ENCODE measurements at places on chromosomes 16 and 17. TPM values are rescaled to one million over a fixed set of nuclear protein-coding genes. Genes with fewer than 3 reads are reported as not detected.

GRCh38 chr17:278055-278675, 74.4 kb downstream of the RPH3AL start:
- no peak for DNase-seq

- no peak for DNase-seq
Observed at GRCh38 chr17:3873862-3874261, 19.0 kb downstream of the CAMKK1 start.

- DNase-seq: no peak
Observed at GRCh38 chr17:70109497-70109896, 34.5 kb downstream of the KCNJ16 start.

DNA sequence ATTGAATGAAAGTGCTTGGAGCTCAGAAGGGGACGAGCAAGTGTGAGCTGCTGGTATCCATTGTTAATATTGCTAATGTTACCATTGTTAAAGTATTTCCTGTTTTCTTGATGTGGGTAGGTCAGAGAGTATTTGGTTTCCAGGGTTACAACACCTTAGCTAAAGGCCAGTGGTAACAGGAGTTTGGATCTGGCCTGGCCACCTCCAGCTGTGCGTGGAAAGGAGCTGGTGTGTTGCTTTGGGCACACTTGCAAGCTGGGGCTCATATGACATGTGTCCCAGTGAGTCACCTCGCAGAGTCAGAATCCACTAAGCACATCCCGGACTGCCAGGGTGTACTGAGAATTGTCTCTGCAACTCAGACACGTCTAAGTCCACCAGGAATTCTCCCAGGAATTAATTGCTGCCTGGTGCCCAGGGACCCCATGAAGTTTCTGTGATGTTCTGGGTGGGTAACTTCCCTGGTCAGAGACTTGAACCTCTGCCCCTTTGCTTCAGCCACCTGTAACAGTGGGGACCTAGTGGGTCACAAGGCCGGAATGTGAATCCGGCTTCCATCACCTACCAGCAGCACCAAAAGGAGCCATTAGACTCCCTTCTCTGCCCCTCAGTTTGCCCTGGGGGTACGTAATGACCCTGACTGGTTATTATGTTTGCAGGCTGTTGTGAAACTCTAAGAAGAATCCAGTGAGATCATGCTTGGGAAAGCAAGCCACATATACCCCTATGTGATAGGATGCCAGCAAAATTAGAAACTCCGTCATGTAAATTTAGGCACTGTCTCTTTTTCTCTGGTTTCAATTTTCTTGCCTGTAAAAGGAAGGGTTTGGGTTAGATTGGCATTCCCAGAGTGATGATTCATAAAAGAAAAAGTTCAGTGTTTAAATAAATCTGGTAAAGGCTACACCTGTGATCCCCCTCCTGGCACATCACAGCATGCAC, 12.8 kb downstream of the SLC6A2 start:
- no peak for DNase-seq

- DNase-seq: no peak
Observed at GRCh38 chr17:58541249-58541648, 26.8 kb upstream of the MTMR4 start.

DNA sequence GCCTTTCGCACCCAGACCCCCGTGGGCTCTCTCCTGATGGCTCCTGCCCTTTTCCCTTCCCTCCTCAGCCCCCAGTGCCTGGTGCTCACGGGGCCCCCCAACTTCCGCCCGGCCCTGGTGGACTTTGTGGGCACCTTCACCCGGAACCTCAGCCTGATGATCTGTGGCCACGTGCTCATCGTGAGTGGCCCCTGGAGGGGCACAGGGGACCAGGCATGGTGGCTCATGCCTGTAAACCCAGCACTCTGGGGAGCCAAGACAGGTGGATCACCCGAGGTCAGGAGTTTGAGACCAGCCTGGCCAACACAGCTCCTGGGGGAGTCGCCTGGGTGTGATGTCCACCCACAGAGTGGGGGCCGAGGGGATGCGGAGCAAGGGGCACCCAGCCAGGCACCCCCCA, 21.3 kb downstream of the SLC12A3 start:
- DNase-seq: no peak

DNA sequence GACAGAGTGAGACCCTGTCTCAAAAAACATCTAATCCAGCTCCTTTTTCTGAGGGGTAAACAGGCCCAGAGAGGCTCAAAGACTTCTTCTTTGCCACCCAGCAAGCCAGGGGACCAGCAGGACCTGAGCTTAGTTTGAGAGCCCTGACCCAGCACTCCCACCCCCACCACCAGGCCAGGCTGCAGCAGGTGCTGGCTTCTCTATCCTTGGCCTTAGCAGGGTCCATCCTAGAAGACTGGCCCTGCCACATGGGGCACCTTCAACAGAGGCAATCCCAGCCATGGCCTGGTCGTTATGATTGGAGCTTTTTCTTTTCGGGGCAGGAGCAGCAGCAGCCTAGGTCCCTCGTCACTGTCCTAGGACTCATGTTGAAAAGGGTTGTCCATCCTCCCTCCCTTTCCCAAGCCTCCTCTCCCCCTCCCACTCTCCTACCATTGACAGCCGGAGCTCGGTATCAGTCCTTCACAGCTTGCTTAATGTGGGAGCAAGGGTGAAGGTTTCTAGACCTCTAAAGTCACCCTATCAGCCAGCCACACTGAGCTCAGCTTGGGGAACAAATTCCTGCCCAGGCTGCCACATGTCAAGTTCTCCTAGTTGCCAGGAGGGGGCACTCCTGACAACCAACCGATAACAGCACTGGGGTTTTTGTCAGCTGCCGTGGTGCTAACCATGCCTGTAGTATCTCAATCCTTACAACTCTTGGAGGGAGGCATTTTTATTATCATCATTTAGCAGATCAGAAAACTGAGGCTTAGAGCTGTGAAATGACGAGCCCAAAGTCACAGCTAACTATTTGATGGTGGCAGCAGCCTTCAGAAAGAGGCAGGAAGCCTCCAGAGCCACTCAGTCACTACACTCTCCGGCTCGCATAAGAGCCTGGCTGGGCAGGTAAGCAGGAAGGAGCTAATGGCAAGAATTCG, 11.2 kb downstream of the MRPL27 start:
- no peak for DNase-seq

DNA sequence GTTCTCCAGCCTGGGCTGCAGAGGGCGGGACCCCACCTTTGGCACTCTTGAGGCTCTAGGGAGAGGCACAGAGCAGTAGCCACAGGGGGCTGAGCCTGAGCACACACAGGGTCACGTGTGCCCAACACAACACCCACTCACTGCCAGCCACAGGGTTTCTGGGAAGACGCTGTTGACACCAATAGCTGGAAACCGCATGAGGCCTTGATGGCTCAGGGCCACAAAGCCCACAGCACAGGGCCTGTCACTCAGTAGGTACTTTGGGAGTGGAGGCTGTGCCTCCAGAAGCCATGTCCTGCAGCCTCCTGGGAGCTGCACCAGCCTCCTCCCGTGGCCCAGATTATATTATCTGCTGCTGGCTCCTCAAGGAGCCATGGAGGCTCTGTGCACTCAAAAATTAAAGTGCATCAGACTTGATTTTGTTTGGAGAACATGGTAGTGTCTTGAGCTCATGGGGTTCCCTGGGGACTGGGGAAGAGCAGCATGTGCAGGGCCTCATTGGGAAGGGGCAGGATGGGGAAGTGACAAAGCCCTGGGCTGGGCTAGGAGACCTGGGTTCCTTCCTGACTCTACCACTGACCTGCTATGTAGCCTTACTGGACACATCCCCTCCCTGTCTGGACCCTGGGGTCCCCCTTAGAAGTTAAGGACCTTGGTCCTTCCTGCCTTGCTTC, 12.5 kb upstream of the SREBF1 start:
- DNase-seq: peak; percentile 46

GRCh38 chr17:80260069-80260535, 550 bp upstream of the RNF213 start:
- DNase-seq: no peak

DNA sequence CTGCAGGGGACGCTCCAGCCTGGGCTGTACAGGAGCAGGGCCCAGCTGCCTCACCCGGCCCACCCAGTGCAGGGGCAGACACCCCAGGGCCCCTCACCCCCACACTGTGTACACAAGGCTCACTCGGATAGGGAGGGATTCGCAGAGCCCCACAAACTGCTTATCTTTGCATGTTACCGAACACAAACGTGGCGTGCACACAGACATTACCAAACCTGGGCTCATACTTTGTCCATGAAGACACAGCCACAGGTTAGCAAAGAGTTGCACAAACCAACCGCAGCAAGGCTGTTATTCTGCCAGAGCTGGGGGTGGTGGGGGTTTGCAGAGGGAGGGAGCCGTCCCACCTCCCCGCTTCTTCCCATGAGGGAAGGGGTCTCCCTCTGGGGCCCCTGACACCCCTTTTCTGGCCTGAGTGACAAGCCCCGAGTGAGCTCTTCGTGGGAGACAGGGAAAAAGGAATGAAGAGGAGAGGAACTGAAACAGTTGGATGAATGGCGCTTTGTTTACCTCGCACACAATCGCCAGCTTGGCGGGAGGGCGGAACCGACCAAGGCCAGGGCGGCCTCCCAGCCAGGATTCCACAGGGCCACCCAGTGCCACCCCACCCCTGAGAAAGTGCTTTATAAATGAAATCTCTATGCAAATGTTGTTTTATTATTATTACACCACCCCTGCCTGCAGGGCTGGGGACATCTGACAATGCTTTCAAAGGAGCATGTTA, 434 bp upstream of the CPSF4L start:
- no peak for DNase-seq

The ABCA8 gene
- 121 TPM for total RNA-seq

The ATP2A1 gene
- 0.37 TPM for total RNA-seq

The SCIMP gene
- total RNA-seq: 4.1 TPM

The SPN gene
- 1.1 TPM for total RNA-seq

The OR2C1 gene
- not detected for total RNA-seq

The CCL4L2 gene
- 1.1 TPM for total RNA-seq
